ENCODE measurements at places on chromosomes 2 and 18.

- DNase-seq, result no peak
These were observed 44.0 kb downstream of the KLF7 start for GRCh38 chr2:207121784-207122183.

DNA sequence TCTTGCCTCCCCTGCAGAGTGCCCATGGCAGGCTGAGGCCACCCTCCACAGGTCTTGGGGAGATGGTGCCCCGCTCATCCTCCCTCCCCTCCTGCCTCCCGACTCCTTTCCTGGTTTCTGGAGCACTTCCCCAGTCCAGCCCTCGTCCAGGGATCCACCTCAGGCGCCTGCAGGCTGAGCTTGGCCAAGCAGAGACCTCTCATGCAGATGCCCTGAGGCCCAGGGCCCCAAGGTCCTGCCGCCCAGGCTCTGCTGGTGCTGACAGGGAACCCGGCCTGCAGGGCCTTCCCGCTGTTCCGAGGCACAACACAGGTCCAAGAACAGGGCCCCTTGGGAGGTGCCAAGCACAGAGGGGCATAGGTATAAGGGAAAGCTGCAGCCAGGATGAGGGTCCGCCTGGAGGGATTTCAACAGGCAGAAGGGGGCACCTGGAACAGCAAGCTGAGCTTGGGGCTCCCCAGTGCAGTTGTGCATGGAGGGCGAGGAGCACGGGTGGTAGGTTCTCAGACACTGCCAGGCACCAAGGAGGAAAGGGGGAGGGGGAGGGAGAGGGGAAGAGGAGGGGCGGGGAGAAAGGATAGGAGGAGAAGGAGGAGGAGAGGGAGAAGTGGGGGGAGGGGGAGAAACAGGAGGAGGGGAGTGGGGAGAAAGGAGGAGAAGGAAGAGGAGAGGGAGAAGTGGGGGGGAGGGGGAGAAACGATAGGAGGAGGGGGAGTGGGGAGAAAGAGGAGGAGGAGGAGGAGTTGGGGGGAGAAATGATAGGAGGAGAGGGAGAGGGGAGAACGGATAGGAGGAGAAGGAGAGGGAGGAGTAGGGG lies 1.2 kb upstream of the ANO7 start:
- no peak for DNase-seq

DNA sequence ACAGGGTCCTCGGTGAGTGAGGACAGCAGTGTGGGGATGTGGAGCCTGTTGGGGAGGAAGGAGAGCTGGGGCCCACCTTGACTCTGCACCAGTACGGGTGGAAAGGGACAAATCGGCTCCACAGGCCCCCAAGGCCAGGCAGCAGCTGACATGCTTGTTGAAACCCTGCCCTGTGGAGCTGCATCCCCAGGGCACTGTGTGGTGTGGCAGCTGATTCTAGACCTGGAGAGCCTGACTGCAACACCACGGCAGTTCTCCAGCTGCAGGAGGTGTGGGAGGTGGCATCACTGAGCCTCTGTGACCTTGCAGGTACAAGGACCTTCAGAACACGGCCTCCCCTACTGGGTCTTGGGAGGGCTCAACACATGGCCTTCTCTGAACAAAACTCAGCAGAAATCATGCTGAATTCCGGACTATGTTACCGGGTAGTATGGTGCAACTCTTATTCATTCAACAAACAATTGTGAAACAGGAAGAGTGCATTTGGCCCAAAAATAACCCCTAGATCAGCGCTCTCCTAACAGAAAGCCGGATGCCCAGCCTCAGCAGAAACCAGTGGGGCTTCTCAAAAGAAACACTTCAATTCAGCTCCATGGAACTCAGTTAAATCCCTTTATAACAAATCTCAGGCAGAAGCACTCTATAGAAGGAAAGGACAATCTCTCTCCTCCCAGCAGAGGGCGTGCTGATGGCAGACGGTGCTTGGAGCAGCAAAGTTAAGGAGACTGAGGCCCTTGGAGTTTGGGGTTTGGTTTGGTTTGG lies 104.4 kb upstream of the SALL3 start:
- DNase-seq, result no peak

GRCh38 chr18:58511897-58512581 lies 116.9 kb downstream of the ALPK2 start:
- peak; percentile 82 for DNase-seq

- no peak for DNase-seq
These were observed 50.0 kb downstream of the TRABD2A start for GRCh38 chr2:84830758-84831500.
